ENCODE measurements at places on chromosomes 7 and 10. TPM values are rescaled to one million over a fixed set of nuclear protein-coding genes. Genes with fewer than 3 reads are reported as not detected.
A peak's percentile ranks its signal among the peaks of the same experiment; 100 is the strongest.

DNA sequence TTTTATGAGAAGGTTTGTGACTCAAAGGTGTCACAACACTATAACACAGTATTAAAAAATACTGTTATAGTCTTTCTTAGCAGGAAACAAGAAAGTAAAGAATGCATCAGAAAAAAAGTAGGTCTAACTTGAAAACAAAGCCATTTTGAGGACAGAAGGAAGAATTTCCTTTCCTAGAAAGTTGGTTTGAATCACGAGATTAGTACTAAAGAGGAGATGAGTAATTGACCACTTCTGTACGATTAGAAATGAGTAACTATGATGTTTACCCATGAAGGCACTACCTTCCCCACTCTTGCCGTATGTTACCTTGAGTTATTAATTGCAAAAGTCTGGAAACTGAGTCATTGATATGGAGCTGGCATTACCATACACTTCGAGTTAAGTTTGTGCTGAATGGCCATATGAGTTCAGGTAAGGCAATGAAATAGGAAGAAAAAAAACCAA, 65.2 kb downstream of the FAM185A start:
- DNase-seq, result peak; percentile 50

- no peak for DNase-seq
Observed at GRCh38 chr10:131115321-131115720, 196.2 kb downstream of the TCERG1L start.

GRCh38 chr10:117412469-117413010, 37.3 kb upstream of the PDZD8 start:
- DNase-seq, result no peak

DNA sequence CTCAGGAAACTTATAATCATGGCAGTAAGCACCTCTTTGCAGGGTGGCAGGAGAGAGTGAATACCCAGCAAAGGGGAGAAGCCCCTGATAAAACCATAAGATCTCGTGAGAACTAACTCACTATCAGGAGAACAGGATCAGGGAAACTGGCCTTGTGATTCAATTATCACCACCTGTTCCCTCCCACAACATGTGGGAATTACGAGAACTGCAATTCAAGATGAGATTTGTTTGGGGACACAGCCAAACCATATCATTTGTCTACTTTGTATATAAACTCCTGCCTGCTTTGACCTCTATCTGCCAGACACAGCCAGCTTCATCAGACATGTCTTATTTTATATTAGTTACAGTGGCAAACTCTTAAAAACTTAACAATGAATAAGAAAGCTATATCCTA, 50.4 kb downstream of the ARMC3 start:
- DNase-seq, result no peak

DNA sequence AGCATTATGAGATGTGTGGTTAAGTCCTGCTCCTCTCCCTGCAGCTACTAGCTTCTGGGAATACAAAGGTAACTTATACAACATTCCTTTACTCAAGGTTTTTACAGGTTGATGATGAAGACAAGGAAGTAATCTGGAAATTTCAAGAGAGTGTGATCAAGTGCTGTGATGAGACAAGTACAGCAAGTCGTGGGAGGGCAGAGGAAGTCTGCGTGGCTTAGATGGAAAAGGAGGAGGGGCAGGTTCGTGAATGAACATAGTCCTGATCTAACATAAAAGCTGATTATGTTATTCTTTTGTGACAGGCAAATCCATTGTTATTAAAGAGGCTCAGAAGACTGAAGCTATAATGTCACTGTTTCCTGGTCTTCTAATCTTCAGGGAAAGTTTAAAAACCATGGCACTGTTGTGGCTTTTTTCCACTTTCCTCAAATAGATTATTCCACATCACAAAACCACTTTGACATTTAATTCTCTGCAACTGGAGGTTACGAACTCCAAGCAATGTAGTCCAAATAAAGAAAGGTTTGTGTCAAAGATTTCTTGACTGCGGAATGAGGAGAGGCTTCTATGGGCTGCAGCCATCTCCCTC, 84.1 kb downstream of the CPXM2 start:
- DNase-seq, result no peak

DNA sequence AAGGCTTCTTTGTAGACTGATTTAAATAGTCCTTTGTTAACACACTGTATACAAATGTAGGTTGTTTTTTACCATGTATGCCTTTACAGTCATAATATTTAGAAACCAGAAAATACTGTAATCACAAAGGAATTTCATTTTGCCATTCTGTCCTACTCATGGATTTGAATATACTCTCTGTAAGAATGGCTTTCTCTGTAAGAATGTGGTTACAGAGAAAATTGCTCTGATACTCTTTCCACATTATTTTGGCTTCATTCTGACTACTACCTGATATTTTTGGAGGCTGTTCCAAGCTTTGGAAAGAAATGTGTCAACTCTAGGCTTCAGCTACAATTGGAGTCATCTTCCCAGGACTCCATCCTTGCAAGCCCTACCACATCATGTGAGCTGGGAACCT, 23.5 kb downstream of the CH25H start:
- no peak for DNase-seq

DNA sequence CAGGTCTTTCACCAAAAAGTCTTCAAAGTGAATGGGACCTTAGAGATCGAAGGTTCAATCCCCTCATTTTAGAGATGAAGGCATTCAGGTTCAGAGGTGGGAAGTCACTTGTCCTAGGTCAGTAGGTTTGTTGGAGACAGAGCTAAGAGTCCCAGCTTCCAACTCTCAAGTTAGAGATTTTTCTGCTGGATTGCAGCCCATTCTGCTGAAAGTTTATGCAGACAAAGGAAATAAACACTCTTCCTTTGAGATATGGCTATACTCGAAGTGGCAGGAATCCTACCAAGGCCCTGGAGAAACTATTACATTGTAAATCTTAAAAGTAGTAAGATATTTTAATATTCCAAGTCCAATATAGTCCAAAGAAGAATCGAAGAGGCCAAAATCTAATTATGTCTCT, 64.4 kb downstream of the LYZL1 start:
- no peak for DNase-seq

DNA sequence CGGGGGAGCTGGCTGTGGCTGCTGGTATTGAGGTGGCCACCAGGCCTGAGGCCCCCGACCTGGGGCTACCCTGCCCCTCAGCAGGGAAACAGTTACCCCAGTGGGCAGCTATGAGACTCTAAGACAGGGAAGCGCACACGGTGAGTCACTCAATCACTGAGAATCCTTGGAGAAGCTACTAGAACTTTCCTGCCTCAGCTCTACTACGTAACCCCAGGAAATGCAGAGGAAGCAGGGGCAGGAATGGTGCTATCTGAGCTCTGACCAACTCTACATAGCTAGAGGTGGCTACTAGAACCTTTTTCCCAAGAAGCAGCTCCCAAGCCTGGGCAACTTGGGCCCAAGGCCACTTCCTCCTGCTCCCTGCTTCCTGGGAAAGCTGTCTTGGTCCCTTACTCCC, 11.8 kb downstream of the DNAJB12 start:
- no peak for DNase-seq

DNA sequence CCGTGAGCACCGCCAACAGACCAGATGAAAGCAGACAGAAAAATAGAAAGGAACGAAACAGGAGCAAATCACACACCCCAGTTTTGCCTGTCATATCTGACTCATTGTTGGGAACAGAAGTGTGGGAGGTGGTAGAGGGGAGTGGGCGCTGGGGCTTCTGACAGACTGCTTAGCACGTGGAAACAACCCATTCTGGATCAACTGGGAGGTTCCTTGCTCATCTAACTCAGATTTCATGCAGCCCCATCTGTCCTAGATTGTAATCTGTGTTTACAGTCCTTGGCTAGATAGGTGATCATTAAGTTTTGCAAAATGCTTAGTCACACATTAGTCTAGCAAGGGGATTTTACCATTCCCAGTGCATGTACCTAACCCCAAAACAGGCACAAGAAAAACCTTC, 154.1 kb downstream of the NRP1 start:
- no peak for DNase-seq

DNA sequence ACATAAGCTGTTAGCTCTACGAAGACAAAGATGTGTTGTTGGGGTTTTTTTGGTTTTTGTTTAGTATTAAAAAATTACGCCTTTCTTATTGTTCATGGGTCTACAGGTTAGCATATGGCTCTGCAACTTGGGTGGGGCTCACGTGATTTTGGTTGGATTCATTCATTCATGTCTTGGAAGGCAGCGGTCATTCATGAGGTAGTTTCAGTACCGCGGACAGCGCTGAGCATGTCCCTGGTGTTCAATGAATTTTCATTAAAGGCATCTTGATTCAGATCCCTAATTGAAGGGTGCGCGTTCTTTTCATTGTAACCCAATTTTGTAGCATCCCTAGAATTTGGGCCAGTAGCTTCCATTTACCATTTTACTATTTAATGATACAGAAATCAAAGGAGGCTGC, 42.9 kb upstream of the TCERG1L start:
- DNase-seq, result no peak

DNA sequence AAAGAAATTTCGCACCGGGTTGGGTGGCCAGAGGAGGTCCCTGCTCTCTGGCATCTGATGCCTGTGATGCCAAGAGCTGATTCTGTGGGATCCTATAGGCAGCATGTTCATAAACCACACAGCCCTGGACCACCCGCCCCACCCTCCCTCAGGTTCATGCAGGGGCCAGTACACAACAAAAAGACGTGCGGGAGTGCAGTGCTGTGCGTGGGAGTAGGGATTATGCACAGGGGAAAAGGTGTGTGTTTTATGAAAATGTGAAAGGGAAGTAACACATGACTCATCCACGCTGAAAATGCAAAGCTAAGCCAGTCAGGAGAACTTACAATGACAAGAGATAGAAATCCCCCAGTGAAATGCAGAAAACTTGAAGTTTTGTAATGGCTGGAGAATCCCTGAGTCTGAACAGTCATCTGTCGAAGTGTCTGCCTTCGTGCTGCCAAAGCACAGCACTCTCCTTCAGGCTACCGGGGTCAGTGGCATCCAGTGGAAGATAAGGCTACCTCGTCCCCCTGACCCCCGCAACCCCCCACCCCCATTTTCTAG, 1.1 kb downstream of the KIAA1217 start:
- DNase-seq, result peak; percentile 38

- peak; percentile 76 for DNase-seq
Observed at GRCh38 chr7:23273141-23273599, 26.0 kb upstream of the MALSU1 start.

GRCh38 chr10:118522791-118523498, 72.5 kb downstream of the PRLHR start:
- DNase-seq, result peak; percentile 95

DNA sequence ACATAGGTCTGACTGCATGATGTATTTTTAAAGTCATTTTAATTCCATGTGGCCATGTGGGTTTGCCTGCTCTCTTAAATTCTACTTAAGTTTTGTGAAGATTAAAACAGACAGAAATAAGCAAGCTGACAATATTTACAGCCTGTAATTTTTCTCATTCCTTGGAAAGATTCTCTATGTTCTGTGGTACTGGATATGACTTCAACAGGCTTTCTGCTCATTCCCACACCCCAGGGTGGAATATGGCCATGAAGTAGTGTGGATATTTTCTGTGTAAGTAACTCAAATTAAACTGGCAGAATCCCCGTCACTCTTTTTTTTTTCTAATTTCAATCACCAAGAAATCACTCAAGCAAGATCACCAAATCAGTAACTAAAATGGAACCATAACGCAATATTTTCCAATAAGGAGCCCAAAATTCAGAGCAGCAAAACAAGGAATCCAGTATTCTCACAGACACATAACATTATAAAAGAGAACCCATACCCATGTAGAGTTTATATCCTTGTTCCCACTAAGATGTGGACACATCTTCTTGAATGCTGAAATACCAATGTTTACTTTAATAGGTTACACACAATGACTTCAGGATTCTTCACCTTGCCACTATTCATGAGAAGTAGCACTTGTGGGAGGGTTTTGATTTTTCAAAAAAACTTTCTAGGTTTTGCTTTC, 5.7 kb downstream of the HOXA5 start:
- DNase-seq, result no peak

- no peak for DNase-seq
Observed at GRCh38 chr10:23015021-23015707, 80.2 kb upstream of the MSRB2 start.

GRCh38 chr7:137590071-137590755, 246.7 kb upstream of the PTN start:
- no peak for DNase-seq

GRCh38 chr10:113746217-113746957, 5.1 kb upstream of the PLEKHS1 start:
- DNase-seq, result no peak

GRCh38 chr7:132551886-132552285, 24.4 kb downstream of the PLXNA4 start:
- no peak for DNase-seq

- DNase-seq, result no peak
Observed at GRCh38 chr7:133887459-133887858, 239.7 kb upstream of the LRGUK start.

DNA sequence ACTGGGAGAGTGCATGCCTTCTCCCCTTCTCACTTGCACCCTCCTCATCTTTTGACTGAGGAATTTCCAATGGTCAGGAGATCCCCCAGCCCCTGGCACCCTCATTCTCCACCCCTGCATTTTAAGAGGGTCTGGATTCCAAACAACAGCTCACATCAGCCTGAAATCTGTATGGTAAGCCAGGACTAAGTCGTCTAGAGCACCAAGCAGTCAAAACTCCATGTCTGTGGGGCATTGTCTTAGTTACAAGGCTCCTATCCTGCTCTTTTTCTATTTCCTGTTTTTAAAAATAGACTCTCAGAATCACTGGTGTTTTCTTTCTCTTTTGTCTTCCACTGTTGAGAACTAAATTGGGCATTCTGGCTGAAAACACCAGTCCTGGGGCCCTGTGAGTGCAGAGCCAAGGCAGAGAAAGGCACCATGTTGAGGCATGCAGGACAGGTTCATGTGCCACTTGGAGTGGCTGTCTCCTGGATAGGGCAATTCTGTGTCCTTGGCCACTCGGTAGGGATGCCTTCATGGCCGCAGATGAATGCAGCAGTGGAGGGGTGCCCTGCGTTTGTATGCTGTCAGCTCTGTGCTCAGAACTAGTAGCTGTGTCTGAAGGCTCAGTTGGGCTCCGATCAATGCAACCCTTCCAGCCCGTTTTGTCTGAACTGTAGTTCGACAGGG, 216.6 kb upstream of the YAE1 start:
- no peak for DNase-seq

DNA sequence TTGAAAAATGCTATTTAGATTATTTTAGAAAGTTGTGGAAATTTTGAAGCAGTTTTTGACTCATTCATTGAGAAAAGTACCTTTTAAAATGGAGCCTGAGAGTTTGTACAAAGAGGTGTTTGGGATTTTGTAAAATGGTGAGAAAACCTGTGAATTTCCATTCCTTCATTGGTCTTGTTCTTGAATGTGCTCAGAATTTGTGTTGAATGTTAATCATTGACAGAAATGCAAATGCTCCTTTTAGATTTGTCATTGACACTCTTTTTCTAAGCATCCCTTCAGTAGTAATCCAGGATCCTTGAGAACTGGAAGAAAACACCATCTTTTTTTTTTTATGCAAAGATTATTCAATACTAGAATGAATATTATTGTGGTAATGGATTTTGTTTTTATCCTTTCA, 74.8 kb downstream of the LCOR start:
- DNase-seq, result no peak

The ATP6V0E2 gene
- polyA plus RNA-seq, result 12.0 TPM

The SSBP1 gene
- 230 TPM for polyA plus RNA-seq

The GNAT3 gene
- polyA plus RNA-seq, result not detected

The UCMA gene
- polyA plus RNA-seq, result not detected

The GPR158 gene
- not detected for polyA plus RNA-seq

The PDLIM1 gene
- 200 TPM for polyA plus RNA-seq

The POLL gene
- 18.6 TPM for polyA plus RNA-seq

The MKX gene
- 0.01 TPM for polyA plus RNA-seq

The DDX56 gene
- 81.6 TPM for polyA plus RNA-seq

The CNNM1 gene
- 0.83 TPM for polyA plus RNA-seq

The GDF10 gene
- not detected for polyA plus RNA-seq

Data from keratinocyte (primary cell).